ENCODE measurements at places on chromosomes 12 and 14.
A peak's percentile ranks its signal among the peaks of the same experiment; 100 is the strongest.

- no peak for ATAC-seq
Observed at GRCh38 chr12:5622280-5622679, 190.4 kb downstream of the NTF3 start.

DNA sequence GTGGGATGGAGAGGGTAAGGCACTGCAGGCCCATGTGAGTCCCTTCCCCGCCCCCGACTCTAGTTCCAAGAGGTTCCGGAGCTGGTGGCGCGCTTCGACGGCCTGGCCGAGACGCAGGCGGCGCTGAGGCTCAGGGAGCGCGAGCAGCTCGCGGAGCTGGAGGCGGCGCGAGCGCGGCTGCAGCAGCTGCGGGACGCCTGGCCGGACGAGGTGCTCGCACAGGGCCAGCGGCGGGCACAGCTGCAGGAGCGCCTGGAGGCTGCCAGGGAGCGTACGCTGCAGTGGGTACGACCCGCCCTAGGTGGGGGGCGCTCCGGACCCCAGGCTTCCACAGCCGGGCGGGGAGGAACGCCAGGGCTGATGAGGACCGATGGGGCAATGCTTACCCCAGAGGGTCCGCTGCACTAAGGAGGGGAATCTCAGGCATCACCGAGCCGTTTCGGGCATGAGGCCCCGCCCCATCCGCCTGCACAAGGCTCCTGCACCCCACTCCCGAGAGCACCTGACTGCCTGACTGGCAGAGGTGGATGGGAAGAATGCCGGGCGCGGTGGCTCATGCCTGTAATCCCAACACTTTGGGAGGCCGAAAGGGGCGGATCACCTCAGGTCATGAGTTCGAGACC is 4.9 kb downstream of the CFAP73 start:
- peak; percentile 25 for ATAC-seq

GRCh38 chr14:62381311-62382070 is 619.3 kb downstream of the SNAPC1 start:
- ATAC-seq, result no peak

GRCh38 chr14:79709573-79709972 is 501.7 kb downstream of the DIO2 start:
- peak; percentile 48 for ATAC-seq

- ATAC-seq, result no peak
Observed at GRCh38 chr12:75556311-75556899, 45.0 kb upstream of the KRR1 start.

GRCh38 chr12:124720681-124721500 is 142.8 kb downstream of the SCARB1 start:
- ATAC-seq, result peak; percentile 87

DNA sequence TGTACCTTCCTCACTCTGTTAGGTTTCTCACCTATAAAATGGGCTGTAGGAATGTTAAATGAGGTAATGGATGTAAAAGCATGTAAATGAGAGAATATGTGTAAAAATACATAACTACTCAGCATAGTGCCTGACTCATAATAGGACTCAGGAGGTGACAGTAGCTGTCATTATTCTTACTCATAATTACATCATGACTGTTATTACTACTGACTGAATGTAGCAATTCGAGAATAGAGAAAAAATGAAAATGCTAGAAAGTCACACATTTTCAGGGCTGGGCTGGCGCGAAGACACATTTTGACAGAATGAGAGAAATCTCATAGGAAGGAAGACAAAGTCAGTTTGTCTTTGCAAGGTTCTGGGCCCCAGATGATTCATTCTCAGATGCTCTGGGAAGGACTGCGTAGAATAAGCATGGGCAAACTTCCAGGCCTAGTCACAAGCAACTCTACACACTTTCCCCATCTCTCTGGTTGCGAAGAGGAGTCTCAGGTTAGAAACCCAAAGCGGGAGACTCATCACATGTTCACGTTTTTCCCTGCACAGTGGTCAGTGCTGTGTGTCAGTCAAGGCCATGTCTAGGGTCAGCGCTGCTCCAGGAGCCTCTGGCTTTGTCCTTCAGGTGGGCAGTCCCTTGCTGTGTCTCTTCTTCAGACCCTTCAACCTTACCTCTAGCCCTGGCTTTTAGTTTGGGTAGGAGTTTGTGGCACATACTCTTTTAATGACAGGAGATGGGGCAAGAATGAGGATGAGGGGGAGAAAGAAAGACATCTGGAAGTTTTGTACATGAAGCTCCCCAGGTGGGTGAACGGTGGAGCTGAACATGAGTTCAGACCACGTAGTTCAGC is 8.4 kb downstream of the GPRC5A start:
- ATAC-seq, result peak; percentile 85

GRCh38 chr12:131720921-131721320 is 10.0 kb downstream of the SFSWAP start:
- no peak for ATAC-seq

DNA sequence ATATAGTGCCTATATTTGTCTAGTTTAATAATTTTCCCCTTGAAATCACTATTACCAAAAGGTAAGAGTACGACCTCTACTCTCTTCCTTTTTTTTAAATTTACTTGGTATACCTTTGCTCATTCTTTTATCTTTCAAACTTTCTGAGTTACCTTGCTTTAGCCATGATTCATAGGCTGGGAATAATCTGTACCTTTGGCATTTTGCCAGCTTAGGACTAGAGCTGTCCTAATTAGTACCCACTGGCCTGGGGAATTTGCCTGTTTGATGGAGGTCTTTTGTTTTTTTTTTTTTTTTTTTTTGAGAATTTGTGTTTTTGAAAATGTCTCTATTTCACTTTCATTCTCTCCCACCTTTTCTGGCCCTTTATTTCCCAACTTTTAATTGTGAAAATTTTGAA is 8.7 kb upstream of the SLC4A8 start:
- no peak for ATAC-seq

GRCh38 chr14:80049055-80049454 is 162.2 kb downstream of the DIO2 start:
- ATAC-seq, result no peak

DNA sequence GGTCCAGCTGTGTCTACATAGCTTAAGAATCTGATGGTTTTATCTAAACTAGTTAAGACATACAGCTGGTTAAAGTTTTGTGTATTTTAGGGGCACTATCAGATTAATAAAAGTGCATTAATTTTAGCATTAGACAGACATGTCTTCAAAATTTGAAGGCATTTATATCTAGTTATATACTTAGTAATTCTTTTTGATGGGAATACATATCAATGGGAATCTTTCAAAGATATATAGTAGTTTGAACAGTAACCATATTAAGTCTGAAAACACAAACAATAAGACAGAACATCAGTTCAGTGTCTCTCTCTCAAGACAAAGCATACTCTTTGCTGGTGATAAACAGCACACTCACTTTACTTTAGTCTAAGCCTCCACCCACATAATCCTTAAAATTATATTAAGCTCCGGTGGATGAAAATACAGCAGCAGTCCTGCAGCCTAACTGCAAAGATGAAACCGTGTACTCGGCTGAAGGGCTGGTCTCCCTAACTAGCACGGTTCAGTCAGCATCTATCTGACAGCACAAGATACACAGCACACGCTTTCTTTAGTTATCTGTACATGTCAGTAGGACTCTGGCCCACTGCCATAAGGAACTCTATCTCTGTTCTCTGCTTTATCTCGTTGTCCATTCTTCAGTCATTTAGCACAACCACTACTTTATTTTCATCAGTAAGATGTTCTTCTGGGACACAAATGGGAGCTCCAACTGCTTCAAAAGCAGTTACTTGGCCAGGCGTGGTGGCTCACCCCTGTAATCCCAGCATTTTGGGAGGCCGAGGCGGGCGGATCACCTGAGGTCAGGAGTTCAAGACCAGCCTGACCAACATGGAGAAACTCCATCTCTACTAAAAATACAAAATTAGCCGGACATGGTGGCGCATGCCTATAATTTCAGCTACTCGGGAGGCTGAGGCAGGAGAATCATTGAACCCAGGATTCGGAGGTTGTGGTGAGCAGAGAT is 80.5 kb downstream of the MED13L start:
- peak; percentile 76 for ATAC-seq

DNA sequence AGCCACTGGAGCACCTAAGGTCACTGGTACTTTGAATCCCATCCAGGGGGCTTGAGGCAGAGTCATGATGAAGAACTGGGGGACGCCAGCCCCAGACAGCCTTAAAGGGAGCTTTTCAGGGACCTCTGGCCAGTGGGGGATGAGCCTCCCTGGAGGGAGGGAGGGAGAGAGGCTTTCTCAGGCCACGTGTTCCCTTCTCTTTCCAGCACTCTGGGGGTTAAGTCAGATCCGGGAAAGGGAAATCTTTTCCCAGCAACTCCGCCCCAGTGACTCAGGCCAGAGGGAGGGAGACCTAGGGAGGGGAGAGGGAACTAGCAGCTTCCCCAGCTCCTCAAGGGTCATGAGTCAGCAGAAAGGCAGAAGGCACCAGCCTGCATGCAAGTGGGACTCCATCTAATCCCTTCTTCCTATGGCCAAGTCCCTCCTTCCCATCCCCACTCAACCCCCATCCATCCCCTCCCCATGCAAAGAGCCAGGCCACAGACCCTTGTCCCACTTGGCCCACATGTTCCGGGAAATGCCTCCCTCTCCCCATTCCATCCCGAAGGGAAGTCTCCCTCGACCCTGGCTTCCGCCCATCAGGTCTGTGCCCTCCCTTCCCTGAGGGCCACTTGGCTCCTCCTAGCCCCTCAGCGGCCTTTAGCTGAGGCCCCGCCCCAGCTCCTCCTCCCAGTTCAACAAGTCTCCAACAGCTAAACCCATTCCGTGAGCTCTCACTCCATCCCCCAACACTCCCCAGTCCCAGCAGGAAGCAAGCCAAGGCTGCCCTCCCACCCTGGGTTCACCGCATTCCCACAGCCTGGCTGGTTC is 5.6 kb downstream of the TNFRSF1A start:
- ATAC-seq, result peak; percentile 81

- ATAC-seq, result no peak
Observed at GRCh38 chr12:88836156-88836555, 255.9 kb upstream of the KITLG start.

DNA sequence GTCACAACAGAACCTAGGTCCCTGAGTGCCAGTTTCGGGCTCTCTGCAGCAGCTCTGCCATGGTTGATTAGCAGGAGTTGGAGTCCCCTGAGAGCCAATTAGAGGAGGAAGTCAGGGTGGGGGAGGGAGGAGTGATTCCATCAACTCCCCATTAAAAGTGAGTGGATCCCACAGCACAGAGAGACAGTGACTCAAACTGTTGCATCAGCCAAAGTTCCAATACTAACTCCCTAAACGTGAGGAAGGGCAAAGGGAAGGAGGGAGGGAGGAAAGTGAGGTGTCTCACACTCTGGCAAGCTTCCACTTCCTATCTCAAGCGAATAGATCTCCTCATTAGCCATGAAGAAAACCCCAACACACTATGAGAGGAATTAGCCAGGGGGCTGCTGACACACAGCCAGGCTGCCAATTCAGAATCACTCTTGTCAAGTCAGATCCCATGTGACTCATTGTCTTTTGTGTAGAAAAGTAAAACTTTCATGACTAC is 23.6 kb downstream of the OR11H4 start:
- peak; percentile 37 for ATAC-seq

DNA sequence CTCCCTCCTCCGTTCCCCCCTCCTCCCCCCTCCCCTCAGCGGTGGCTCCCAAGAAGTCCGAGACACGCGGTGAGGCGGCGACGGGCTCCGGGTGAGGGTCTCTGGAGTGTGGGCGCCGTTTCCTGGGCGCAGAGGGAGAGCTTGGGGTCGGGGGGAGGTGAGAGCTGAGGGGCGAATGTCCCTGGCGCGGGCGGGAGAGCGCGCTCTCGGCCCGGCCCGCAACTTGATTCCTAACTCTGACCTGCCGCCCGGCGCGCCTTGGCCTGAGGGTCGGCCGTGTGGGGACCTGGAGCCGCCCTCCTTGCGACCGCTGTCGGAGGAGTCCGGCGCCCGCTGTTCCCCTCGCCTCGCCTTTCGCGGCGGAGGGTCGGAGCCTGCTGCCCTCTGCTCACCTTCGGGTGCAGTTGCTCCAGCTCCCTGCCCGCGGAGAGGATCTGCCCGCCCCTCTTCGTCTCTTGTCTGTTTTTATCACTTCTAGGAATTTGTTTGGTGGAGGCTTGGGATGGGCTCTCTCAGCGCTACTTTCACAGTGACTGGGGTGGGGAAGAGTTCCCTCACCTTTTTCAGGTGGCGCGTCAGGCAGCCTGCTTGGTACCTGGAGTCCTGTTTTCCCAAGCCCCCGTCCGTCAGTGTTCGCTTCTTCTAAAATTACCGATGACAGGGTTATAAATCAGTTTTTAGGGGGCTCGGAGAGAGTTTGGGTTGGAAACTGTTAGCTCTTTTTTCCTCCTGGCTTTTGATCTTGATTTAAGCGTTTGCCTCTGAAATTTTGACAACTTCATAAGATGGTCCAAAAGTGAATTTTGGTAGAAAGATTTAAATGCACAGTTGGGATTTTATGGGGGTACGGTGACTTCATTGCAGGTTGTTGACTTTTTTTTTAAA is 495 bp downstream of the ADIPOR2 start:
- ATAC-seq, result peak; percentile 65

DNA sequence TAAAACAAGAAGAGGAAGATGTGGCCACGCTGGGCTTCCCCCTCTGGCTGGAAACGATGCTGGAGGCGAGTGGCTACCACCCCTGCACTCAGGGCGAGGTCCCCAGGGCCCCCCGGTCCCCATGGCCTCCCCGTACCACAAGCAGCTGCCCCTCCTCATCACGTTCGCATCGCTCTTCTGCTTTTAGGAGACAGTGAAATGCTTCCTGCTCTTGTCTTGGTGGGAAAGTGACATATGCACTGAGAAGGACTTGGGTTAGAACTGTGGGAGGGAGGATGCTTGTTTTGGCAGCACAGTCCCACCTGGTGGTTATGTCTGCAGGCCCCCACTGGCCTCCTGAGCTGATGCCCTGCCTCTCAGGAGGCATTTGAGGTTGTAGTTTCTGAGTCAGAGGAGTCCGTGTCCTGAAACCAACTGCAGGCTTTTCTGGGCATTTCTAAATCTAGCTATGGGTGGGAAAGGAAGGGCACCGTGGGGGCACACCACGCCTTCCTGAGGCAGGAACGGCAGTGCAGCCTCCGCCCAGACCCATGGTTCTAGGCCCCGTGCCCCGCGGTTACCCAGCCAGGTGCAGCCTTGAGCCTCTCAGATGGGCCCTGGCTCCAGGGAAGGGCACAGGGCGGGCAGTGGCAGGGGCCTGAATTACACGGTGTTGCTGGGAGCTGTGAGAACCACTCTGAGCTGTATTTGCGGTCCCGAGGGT is 139.3 kb downstream of the ADGRD1 start:
- ATAC-seq, result no peak

DNA sequence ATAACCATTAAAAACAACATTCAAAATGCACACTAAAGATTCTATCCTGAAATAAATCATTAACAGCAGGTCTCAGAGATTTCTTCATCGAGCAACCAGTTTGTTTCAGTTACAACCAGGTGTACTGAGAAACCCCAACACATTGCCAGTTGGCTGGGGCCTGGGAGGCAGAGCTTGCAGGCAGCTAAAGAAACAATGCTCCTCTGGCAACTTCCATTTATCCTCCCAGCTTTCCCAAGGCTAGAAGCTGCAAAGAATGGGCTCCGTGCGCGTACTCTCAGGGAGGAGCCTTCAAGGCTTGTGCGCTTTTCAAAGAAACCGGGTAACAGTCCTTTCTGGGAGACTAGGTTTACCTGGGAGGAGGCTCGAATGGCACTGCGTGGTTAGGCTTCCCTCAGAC is 181.6 kb downstream of the MSRB3 start:
- no peak for ATAC-seq
